EH (cell line): ENCODE measurements at places on chromosomes 4 and X.

DNA sequence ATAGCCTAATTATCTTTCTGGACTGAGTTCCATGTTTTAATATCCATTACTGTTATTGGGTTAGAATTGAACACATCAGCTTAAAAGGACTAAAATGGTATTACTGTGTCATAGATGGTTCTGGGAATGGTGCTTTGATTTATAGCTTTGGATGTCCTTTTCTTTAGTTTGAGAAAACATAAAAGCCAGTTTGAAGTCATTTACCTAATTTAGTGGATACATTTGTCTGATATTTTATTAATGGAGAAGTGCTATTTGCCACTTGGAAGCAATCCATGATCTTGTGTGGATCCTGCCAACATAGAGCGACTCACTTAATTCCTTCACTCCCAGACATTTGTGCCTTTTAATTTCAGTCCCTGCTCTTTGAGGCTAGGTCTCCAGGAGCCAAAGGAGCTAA, 212.4 kb upstream of the PACRGL start:
- peak; percentile 75 for DNase-seq

- DNase-seq = peak; percentile 13
Observed at GRCh38 chrX:18654875-18655836, 16.8 kb downstream of the RS1 start.

GRCh38 chrX:151773434-151773833, 38.9 kb downstream of the CNGA2 start:
- no peak for DNase-seq

GRCh38 chrX:102650903-102651241, 411 bp upstream of the GPRASP1 start:
- no peak for DNase-seq

DNA sequence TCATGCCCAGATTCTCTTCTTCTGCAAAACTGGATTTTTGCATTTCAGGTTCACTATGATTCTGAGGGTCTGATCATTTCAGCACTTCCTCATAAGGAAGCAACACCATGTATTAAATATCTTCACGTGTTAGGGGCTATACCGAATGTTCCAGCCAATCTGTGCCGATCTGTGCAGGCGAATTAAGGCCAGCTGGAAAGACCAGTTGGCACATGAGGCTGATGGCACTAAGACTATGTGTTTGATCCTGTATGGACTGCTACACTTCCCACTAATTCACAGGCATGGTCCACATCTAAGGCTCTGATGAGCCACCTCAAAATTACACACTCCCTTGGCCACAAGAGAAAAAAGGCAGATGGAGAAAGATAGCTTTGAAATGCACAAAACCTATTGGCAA, 28.8 kb downstream of the KDR start:
- no peak for DNase-seq

GRCh38 chr4:26144526-26145155, 176.2 kb upstream of the RBPJ start:
- peak; percentile 49 for DNase-seq

GRCh38 chr4:78432896-78433295, 118.7 kb upstream of the ANXA3 start:
- DNase-seq = peak; percentile 80

DNA sequence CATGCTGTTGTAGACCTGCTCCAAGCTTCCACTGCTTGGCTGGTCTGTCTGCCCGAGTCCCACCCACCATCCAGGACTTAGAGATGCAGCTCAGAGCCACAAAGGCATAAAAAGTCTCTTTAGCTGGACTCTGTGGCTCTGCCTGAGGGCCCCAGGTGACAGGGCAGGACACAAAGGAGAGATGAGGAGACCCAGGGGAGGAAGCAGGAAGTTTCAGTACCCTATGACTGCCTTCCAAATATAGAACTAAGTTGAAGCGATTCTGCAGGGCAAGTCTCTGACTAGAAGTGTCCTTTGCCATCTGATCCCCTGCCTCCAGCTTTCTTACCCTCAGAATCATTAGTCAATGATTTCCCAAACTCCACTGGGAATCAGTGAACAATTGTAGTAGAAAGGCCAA, 11.2 kb upstream of the CXCR3 start:
- no peak for DNase-seq

GRCh38 chrX:70030301-70030767, 19.4 kb downstream of the AWAT2 start:
- DNase-seq = peak; percentile 58

DNA sequence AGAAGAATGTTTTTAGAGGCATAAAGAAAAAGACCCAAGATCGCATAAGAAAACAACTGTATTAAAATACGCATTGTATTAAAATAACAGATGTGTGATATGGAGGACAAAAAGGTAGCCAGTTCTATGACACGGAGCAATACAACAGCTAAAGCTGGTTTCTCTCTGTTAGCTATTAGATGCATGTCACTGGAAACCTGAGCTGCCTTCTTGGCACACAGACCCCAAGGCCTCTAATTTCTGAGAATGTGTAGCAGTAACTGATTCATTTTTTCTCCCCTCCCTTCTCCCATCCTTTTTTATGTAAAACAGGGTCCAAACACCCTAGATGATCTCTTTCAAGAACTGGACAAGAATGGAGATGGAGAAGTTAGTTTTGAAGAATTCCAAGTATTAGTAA, 4.1 kb downstream of the S100G start:
- DNase-seq = peak; percentile 10

DNA sequence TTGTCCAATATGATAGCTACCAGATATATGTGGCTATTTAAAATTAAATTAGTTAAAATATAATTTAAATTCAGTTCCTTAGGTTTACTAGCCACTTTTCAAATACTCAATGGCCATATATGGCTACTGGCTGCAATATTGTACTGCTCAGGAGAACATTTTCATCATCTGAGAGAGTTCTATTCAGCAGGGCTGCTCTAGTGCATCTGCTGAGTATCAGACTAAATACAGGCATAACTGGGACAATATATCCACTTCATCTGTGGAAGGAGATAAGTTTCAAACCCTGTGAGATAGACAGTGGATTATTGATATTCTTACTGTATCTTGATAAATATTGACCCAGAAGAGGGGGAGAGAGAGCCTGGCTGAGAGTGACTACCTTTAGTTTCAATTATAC, 240.1 kb upstream of the ANKRD50 start:
- no peak for DNase-seq

- peak; percentile 90 for DNase-seq
Observed at GRCh38 chrX:110341189-110342035, 17.2 kb upstream of the RTL9 start.

DNA sequence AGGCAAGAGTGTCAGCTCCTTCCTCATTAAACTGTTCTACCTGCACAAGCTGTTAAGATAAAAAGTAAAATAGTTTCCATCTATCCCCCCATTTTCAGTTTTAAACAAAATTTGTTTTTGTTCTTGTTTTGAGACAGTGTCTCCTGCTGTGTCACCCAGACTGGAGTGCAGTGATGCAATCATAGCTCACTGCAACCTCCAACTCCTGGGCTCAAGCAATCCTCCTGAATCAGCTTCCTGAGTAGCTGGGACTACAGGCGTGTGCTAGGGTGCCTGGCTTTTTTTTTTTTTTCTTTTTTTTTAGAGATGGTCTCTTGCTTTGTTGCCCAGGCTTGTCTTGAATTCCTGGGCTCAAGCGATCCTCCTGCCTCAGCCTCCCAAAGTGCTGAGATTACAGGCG, 105.4 kb downstream of the HS6ST2 start:
- DNase-seq = no peak

GRCh38 chr4:177393236-177393635, 49.0 kb downstream of the AGA start:
- no peak for DNase-seq

- DNase-seq = no peak
Observed at GRCh38 chrX:129678614-129679195, 23.9 kb upstream of the APLN start.

DNA sequence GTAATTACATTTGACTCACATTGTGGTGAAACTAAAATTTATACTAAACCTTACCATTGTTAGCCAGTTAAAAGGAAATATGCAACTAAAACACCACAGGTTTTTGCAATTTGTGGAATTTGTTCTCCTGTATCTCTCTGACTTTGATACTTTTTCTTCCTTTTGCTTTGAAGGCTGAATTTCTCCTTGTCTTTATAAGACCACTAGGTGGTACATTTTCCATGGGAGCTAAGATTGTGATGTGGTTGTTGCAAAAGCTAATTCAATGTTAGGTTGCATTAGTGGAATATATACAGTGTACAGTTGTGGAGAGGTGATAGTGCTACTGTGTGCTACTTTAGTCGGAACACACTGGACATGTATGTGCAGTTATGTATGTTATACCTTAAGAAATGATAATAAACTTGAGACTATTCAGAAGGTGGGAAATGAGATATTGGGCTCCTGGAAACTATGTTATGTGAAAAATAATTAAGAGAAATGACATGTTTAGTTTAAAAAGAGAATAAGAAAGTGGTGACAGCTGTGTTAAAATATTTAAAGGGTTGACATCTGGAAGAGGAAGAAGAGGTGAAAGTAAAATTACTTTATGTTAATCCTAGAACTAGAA, 70.3 kb downstream of the ARL9 start:
- DNase-seq = peak; percentile 51

DNA sequence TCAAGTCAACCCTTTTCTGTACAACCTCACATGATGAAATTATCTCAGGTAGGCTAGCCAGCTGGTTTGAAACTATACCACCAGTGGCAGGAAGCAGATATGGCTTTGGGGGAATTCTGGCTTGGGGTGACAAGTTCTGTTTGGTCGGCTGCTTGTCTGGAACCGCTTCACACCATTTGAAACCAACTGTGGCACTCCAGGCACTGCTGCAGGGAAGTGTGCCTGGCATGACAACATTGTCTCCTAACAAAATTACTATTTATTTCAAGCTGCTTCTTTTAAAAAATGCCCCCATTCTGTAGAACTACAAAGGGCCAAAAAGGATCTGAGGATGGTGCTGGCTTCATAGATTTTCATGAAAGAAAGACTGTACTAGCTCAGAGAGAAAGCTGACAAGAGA, 37.1 kb upstream of the GPM6B start:
- DNase-seq = no peak

GRCh38 chrX:18702362-18703195, 4.9 kb upstream of the PPEF1 start:
- peak; percentile 57 for DNase-seq

GRCh38 chrX:154019633-154020528, at the start of gene IRAK1:
TSS of gene IRAK1 (minus strand) at chrX:154019902. CDS start at chrX:154019812, 90 bp downstream.
- DNase-seq = peak; percentile 66

- DNase-seq = no peak
Observed at GRCh38 chrX:134909261-134909660, 81.5 kb upstream of the SMIM10 start.

DNA sequence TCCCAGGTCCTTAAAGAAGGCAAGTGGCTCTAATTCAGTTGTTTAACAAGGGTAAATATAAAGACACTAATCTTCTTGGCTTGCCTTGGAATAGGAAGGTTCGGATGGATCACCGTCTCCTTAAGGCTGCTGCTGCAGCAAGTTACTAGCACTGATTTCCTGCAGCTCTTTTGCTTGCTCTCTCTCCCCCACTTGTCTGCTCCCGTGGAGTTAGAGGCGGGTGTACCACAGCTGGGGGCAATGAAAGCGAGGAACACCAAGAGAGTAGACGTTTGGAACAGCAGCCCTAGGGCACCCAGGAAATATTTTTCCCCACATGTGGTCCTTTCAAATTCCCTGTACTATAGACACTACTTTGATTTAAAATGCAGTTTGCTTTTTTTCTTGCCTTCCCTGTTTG, 202.2 kb downstream of the SH2D1A start:
- DNase-seq = no peak

- peak; percentile 32 for DNase-seq
Observed at GRCh38 chr4:123613586-123614344, 217.2 kb downstream of the SPRY1 start.

GRCh38 chr4:73589887-73590801, 30.1 kb downstream of the RASSF6 start:
- no peak for DNase-seq

DNA sequence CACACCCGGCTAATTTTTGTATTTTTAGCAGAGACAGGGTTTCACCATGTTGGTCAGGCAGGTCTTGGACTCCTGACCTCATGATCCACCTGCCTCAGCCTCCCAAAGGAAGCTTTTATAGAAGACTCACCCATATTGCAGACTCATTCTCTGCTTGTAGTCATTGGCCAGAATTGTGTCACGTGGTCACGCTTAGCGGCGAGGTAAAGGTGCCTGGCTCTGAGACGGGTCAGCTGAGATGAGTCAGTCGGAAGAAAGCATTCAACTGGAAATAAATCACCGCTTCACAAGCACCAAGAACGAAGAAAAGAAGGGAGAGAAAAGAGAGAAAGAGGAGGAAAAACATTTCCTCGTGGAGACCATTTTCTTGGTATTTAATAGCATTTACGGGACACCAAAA, 218.8 kb upstream of the NOCT start:
- DNase-seq = no peak

- DNase-seq = no peak
Observed at GRCh38 chr4:74667944-74668343, 126.4 kb downstream of the BTC start.

- DNase-seq = peak; percentile 91
Observed at GRCh38 chr4:53937918-53938317, 126.5 kb downstream of the CHIC2 start.

DNA sequence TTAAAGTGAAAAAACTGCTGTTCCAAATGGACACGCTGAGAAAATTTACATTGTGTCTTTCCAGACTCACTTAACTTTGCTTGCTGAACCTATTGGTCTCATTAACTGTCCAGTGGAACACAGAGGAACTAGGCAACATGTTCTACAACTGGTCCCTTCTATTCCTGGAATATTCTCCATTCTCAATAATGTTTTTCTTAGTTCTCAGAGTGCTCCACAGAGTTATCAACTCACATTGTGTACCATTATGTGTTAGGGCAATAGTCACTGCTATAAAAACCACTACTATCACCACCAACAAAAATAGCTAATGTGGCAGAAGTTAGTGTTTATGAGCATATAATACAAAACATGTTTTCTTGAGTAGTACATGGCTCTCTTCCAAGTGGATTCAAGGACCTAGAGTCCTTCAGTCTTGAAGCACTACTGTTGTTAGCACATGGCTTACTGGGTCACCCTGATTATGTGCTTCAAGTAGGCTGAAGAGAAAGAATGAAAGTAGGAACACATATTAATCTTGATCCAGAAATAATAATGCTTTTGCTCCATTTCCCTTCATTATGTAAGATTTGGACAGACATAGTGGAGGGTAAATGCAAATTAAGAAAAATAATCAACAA, 865.3 kb upstream of the HS3ST1 start:
- DNase-seq = no peak

DNA sequence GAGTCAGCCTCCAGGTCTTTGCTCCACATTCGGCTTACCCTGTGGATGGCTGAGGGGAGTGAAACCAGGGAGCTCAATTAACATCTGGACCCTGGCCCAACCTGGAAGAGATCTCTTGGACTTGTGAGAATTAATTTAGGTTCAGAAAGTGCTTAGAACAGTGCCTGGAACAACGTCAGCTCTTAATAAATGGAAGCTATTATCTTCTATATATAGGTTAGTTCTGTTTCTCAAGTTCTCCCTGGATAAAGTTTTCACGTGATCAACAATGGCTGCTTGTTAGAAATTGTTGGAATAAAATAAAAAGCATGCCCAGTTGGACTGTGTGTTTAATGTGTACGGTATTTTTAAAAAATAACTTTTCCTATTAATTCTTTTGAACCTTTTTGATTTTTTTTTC, 80.8 kb downstream of the TRIML1 start:
- DNase-seq = no peak

- peak; percentile 1 for DNase-seq
Observed at GRCh38 chrX:154827194-154828015, 7.1 kb downstream of the SMIM9 start.

- no peak for DNase-seq
Observed at GRCh38 chrX:20513185-20513584, 246.5 kb upstream of the RPS6KA3 start.
